Large intestine (tissue), 12 donors: ENCODE measurements at places on chromosomes 3 and 15. TPM values are rescaled to one million over a fixed set of nuclear protein-coding genes. Genes with fewer than 3 reads are reported as not detected.
A peak's percentile ranks its signal among the peaks of the same experiment; 100 is the strongest.

GRCh38 chr3:8524656-8525399, 23.2 kb downstream of the LMCD1 start:
- DNase-seq: no peak

DNA sequence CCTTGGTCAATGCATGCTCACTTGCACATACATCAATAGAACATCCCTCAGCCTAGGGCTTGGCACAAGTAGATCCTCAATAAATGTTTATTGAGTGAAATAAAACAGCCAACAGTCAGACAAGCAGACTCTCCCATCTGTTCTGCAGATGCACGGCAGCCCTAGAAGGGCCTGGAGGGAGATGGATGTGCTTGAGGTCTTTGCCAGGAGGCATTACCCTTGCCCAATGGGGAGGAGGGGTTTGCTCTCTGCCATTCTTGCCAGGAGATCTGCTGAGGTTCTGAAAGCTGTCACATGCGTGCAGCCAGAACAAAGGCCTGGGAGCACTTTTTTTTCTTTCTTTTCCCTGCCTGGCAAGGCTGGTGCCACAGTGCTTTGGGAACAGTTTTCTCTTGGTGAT, 349.3 kb upstream of the THRB start:
- DNase-seq: no peak

- DNase-seq: no peak
Observed at GRCh38 chr3:196192524-196193051, 18.6 kb downstream of the ZDHHC19 start.

The MYO1E gene
- polyA plus RNA-seq: 126 TPM

DNA sequence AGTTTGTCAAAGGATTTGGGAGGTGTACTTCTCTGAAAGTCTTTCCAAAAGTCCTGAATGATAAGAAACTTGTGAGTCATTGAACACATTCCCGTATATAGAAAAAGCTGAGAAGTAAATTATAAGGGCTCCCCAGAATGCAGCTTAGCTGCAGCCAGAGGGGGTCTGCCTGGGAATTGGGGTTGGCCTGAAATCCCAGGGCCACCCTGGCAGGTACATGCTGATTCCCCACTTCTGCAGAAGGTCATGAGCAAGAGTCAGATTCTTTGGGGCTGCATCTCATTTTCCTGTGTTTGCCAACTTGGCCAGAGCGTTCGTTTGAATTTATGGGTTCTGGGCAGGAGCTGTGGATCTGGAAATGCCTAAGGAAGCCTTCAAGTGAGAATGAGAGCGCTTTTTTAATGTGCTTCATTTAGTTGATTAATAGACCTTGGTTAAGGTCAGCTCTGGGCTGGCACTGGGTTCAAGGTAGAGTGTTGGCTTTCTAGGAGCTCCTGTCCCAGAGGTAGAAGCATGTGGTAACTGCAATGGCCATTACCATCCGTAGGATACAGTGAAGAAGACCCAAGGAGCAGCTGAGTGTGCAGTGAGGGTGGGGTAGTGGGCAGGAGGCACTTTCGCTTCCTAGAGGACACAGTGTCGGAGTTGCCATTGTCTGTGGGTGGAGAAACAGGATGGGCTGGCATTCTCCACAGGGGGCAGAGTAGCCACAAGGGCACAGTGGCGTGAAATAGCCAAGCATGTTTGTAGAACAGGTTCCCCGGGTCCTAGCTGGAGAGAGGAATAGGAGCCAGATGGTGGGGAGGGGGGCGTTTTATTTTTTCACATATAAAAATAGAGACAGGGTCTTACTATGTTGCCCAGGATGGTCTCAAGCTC, 3.2 kb downstream of the SLC6A6 start:
- DNase-seq: no peak

GRCh38 chr3:32127219-32127826, 20.9 kb downstream of the GPD1L start:
- no peak for DNase-seq

GRCh38 chr3:17217588-17217987, 332.8 kb downstream of the PLCL2 start:
- DNase-seq: no peak

DNA sequence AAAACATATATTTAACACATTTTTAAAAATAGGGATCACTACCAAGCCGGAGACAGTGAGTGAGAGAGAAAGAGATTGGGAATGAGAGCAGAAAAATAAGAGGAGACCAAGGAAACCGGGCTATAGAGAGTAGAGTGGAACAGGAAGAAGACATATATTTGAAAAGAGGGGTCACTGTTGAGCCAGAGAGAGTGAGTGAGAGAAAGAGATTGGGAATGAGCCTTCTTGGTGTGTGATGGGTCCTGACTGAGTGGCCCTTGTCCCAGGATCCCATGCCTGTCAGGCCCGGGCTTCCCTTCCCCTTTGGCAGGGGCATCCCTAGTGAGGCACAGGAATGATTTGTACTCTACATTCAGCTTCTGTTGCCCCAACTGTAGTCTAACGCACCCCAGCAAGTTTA, 646.6 kb downstream of the NTRK3 start:
- no peak for DNase-seq

The CDHR4 gene
- polyA plus RNA-seq: 0.10 TPM

GRCh38 chr15:98599909-98600691, 48.2 kb upstream of the IGF1R start:
- DNase-seq: peak; percentile 48

The DET1 gene
- polyA plus RNA-seq: 12.1 TPM

- no peak for DNase-seq
Observed at GRCh38 chr3:87109465-87109864, 117.6 kb upstream of the CHMP2B start.

The CTNNB1 gene
- 424 TPM for polyA plus RNA-seq
